ENCODE measurements at places on chromosomes 2 and 18.

DNA sequence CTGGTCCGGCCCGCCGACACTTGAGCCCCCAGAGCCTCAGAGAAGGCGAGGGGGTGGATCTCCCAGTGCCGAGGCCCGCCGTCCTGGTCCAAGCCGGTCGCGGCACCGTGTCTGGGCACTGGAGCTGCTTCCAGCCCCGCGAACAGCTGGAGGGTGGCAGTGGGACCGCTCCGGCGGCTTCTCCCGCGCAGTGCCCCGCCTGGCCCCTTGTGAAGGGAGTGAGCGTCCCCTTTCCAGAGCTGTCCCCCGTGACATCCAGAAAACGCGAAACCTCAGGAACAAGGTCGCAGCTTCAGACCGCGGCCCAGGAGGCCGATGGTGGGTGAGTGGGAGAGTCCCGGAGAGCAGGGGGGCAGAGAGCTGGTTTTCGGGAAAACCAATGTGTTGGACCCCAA, 579 bp upstream of the EMX1 start:
- no peak for DNase-seq

GRCh38 chr2:191401287-191401686, 156.1 kb downstream of the MYO1B start:
- DNase-seq: no peak

- DNase-seq: no peak
Measured at GRCh38 chr2:216562696-216563435, 64.2 kb downstream of the RPL37A start.

- no peak for DNase-seq
Measured at GRCh38 chr18:38460657-38461056, 895.1 kb upstream of the CELF4 start.

DNA sequence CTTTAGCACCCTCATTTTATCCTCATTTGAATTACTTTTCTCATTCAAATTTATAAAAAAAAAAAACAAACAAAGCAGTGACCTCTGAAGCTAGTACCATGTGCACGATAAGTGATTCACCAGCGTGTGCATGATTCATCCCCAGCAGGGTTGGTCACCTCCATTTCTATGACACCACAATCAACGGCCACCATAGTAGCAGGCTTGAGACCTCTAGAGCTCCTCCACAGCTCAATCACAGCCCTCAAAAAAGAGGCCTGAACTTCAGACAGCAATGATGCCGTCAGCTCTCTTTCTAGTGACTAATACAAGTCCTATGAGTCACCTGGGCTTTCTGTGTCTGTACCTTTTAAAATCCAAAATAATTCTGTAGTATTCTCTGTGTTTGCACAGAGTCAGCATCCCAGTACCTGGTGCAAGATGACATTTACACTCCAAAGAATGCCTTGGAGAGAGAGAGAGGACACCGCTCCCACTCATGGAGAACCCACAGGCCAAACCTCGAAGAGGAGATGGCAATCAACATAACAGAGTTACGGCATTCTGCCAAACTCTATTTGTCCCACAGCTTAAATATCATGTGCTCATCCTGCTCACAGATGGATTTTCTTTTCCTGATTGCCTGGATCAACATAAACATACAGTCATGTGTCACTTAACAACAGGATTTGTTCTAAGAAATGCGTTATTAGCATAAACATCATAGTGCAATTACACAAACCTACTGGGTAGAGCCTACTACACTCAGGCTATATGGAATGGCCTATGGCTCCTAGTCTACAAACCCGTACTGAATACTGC, 58.7 kb downstream of the L3MBTL4 start:
- no peak for DNase-seq

- DNase-seq: peak; percentile 59
Measured at GRCh38 chr2:8154270-8154669, 527.6 kb upstream of the ID2 start.

All from MV-4-11 (cell line).